Naive thymus-derived CD8-positive, alpha-beta T cell (primary cell): ENCODE measurements at places on chromosomes 4 and X. TPM values are rescaled to one million over a fixed set of nuclear protein-coding genes. Genes with fewer than 3 reads are reported as not detected.

- no peak for DNase-seq
Measured at GRCh38 chr4:19857380-19857779, 394.3 kb upstream of the SLIT2 start.

- no peak for DNase-seq
Measured at GRCh38 chr4:57865264-57865663, 755.1 kb upstream of the IGFBP7 start.

GRCh38 chr4:155529716-155530115, 136.9 kb upstream of the GUCY1A1 start:
- DNase-seq = no peak

DNA sequence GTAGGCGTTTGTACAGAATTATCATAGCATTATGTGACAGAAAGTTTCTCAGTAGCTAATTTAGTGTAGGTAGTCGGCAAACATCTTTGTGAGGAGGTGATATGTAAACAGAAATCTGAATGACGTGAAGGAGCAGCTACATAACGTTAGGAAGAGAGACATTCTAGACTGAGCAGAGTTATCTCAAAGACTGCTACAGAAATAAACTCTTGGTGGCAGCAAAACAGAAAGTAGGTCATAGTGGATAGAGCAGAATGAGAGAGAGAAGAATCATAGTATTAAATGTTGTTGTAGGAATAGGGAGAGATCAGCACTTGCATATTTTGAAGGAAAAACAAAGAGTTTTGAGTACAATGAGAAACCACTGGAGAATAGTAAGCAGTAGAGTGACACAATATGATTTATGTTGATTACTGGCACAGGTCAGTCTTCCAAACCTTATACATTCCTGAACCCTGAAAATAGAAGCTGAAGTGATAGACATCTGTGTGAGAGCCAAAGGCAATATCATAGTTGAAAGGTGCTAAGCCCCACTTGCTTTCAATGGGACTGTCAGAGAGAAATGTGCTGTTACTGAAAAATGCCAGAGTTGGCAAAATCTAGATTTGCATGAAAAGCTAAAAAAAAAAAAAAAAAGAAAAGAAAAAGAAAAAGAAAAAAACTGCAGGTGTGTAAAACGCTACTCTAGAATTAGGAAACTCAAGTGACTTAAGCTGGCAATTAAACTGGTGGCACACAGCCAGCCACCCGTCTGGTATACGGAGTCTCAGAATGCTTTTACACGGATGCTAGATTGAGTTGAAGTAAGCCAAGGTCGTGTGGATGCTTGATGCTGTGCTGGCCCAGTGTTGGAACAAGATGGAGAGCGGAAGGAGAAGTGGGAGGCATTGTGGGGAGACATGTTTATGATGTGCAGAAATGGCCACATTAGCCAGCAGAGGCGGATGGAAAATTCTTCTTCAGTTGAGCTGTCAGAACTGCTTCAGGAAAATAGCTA, 750.2 kb upstream of the HS3ST1 start:
- DNase-seq = no peak

DNA sequence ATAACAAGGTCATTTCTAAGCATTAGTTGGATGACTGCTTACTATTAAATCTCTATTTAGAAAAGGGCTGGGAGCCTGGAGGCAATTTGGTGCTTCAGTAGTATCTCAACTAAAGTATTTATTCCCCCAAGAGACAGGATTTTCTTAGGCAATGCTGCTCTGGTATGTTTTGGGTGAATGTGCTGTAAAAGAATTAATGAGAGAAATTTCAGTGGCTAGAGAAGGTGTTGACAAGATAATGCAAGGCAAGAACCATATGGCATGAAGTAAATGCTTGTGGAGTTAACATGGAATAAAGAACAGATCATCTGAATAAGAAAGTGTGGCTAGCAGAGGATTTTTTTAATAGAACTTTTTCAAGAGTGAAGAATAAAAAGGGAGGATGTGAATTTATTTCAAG, 3.9 kb downstream of the CYP2U1 start:
- DNase-seq = no peak

DNA sequence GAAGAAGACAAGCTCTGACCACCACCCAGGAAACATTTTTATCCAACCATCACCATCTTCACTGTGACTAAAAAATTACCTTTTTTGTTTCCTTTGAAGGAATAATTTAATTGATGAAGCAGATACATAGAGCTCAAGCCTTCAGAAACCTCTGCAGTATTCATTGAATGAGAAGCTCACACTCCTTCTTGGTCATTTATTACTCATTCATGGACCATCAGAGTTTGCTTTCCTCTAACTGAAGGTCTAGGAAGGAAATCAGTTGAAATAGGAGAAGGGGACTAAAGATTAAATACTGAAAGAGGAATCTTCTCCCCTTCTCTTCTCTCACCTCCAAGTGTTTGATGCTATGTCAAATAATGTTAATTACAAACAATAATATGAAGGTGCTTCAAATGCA, 290.6 kb upstream of the KLF3 start:
- DNase-seq = no peak

DNA sequence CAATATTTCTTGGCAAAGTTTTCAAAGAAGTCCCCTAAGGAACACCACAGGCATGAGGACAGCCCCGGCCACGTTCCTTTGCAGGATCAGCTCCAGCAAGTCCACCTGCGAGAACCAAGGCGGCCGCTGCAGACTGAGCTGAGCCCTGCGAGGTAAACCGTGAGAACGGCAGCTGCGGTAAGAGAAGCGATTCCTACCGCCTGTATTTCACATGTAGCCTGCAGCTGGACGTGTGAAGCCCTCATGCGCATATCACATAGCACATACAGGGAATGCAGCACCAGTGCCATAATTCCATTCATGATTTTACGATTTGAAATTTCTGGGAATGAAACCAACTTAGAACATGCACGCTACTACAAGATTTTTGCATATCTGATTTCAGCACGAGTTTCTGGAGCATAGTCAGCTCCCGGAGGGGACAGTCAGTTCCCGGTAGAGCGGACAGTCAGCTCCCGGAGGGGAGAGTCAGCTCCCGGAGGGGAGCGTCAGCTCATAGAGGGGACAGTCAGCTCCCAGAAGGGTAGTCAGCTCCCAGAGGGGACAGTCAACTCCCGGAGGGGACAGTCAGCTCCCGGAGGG, 41.7 kb downstream of the FGFRL1 start:
- no peak for DNase-seq

DNA sequence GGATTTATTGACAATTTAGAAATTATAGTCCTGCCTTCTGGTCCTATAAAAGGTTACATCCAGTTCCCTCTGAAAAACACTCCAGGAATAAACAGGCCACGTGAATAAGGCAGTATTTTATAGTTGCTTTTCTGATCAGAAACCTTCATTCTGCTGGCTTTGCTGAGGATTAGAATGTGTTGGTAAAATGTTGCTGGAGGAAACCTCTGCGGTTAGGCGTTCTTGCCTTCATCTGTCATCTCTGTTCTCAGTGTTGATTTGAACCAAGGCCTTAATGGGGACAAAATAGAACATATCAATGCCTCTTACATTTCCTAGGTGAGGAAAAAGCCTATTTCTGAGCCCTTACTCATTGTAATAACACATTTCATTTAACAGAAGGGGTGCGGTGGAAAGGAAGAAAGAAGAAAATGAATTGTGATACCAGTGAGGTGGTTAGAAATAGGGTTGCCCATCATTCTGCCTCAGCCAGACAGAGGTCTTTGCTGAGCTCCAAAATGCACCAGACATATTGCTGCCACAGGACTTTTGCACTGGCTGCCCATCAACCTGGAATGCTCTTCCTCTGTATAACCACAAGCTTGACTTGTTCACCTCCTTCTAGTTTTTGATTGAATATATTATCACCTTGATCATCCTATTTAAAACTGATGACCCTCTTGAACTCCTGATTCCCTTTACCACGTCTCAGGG, 18.0 kb upstream of the SPARCL1 start:
- no peak for DNase-seq

- DNase-seq = no peak
Measured at GRCh38 chr4:76872556-76872955, 25.4 kb downstream of the SOWAHB start.

DNA sequence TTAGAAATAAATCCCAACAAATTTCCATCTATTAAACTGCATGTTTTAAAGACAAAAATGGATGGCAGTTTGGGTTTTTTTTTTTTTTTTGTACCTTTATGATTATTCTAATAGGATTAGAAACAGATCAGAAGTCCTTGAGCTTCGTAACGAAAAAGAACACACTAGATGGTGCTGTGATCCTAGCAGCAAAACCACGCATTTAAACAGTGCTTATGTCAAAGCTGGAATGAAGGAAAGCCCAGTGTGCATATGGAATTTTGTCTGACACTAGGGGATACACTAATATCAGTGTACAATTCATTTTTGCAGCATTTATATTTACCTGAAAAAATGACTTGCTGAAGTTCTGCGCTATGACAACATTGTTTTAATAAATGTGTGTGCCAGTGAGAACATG, 229.1 kb downstream of the VEGFC start:
- no peak for DNase-seq

DNA sequence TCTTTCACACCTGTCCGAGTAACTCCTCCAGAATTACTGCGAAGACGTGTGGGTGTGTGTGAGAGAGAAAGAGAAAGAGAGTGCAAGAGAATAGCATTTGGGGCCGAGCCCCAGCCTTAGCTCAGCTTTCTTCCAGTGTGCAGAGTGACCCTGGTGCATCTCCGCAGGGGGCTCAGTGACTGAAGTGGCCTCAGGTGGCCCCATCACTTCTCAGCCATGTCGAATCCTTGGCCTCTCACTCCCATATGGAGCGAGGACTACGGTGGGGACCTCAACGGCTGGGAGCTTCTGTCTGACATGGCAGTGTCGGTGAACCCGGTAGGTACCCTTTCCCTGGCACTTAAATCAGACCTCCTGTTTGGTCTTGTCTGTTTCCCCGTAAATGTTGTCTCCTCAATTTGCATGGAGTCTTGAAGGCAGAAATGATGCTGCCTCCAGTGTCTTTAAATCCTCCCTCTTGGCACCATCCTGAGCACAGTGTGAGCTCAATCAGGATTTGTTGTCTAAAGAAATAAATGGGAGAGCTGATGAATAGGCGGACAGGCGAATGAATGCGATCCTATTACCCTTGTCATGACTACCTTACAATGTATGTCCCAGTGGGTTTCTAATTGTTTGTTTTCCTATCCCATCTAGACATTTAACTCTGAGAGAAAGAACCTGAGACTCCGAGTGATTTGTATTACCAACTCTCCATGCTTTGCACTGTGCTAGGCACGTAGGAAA, 305.9 kb downstream of the AFF2 start:
- DNase-seq = no peak

DNA sequence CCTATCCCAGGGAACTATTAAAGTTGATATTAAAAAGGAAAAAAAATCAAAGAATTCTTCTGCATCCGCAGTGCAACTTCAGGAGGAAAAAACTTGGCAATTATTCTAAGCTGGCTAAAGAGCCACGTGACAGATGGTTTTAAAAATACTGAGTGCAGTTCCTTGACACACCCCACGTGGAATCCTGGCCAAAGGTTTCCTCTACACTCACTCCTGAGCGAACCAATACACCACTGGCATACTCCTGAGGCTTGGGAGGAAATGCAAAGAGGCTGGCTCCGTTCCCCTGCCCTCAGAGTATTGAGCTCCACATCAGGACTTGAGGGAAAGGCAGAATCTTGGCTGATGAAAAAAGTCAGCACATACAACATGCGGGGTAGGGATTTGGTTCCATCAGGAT, 133.8 kb upstream of the ATP6AP2 start:
- no peak for DNase-seq

GRCh38 chrX:135112096-135112729, 8.1 kb downstream of the ETDB start:
- peak; percentile 16 for DNase-seq

DNA sequence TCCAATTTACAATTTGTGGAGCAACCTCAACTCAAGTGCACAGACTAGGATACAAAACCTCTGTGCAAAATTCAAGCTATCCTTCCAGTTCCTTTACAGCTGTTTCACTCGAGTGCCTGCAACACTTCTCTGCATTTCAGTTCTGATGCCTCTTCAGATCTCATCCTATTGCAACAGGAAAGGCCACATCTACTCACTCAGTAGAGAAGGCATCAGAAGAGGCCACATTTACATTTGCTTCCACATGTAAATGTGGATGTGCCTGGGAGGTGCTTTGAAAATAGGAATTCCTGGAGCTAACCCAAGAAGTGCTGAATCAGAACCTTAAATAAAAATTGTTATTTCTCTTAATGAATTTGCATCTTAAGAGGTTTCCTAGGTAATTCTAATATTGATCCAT, 45.8 kb upstream of the SERTM2 start:
- no peak for DNase-seq

The DCAF12L2 gene
- not detected for polyA plus RNA-seq

The FRMPD3 gene
- polyA plus RNA-seq = 0.10 TPM

The MED28 gene
- polyA plus RNA-seq = 48.7 TPM

The TRAM1L1 gene
- polyA plus RNA-seq = not detected

The SPANXB1 gene
- not detected for polyA plus RNA-seq
